ENCODE measurements at places on chromosomes 1 and 21. TPM values are rescaled to one million over a fixed set of nuclear protein-coding genes. Genes with fewer than 3 reads are reported as not detected.

Gene SDCCAG8
- total RNA-seq: 16.5 TPM

Gene SZT2
- total RNA-seq: 56.2 TPM

Gene LRRC8D
- total RNA-seq: 43.6 TPM

Gene UTS2
- not detected for total RNA-seq

Gene LAD1
- total RNA-seq: not detected

Gene F3
- 0.07 TPM for total RNA-seq

Gene PWP2
- 16.5 TPM for total RNA-seq

GRCh38 chr21:32824950-32825349 lies 53.4 kb upstream of the PAXBP1 start:
- peaks cover 16% of the 10 kb centered on the region for H3K27me3 ChIP-seq
- H3K4me3 ChIP-seq: no peak overlapping the region
- H3K36me3 ChIP-seq: no peaks in the 10 kb centered on the region
- H3K4me1 ChIP-seq: peaks cover 3% of the 10 kb centered on the region
- no peak overlapping the region for H3K27ac ChIP-seq

- peaks cover 26% of the 10 kb centered on the region for H3K36me3 ChIP-seq
- peak overlapping the region; percentile 69 for H3K27ac ChIP-seq
- peak overlapping the region; percentile 17 for H3K4me3 ChIP-seq
- H3K27me3 ChIP-seq: peaks cover 2% of the 10 kb centered on the region
These were observed 153.5 kb downstream of the TGFBR3 start for GRCh38 chr1:91732291-91733107.

DNA sequence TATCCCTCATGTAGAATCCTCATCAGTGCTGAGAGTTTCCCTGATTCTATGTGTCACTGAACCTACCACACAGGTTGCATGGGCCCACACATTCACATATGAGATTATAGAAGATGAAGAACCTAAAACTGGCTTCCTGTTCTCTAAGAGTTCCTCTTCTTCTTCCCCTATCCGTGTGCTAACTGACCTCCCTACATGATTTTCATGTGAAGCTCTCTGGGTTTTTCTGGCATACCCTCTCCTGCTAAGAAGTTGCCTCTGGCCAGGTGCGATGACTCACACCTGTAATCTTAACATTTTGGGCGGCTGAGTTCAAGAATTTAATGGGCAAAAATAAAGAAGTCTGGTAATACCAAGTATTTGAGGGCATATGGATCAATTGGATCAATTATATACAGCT lies 5.5 kb upstream of the CD244 start:
- H3K4me1 ChIP-seq: peaks cover 7% of the 10 kb centered on the region
- no peaks in the 10 kb centered on the region for H3K36me3 ChIP-seq
- DNase-seq: no peak
- no peak overlapping the region for H3K27ac ChIP-seq
- no peak overlapping the region for H3K4me3 ChIP-seq
- H3K27me3 ChIP-seq: peaks cover 10% of the 10 kb centered on the region

DNA sequence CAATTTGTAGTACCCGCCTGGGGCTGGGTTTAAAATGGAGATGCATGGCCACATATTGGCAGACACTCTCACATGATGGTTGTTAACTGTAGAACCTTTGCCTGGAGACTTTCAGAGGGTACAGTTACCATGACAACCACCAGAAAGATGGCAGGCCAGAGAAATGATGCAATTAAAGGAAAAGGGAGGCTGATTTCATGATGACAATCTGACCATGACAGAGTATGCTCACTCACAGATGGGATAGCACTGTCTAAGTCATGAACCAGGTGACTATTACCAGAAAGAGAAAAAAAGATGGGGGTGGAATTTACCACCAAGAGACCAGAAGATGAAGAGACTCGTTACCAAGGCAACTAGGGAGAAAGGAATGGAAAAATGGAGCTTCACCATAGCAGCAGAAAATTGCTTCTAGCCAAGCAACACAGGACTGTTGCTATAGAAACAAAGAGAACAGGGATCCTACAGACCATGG lies 3.5 kb upstream of the TRIT1 start:
- DNase-seq: no peak
- peaks cover 15% of the 10 kb centered on the region for H3K27me3 ChIP-seq
- no peak overlapping the region for H3K4me3 ChIP-seq
- peaks cover 7% of the 10 kb centered on the region for H3K4me1 ChIP-seq

GRCh38 chr1:63918418-63918945 lies 144.7 kb downstream of the ROR1 start:
- H3K4me1 ChIP-seq: no peaks in the 10 kb centered on the region
- DNase-seq: no peak
- H3K27ac ChIP-seq: no peak overlapping the region

GRCh38 chr1:178060789-178061556 lies 32.9 kb upstream of the RASAL2 start:
- no peak overlapping the region for H3K4me3 ChIP-seq
- DNase-seq: no peak
- H3K4me1 ChIP-seq: no peaks in the 10 kb centered on the region
- no peaks in the 10 kb centered on the region for H3K27me3 ChIP-seq
- no peak overlapping the region for H3K27ac ChIP-seq

- no peak for DNase-seq
- H3K4me3 ChIP-seq: no peak overlapping the region
- no peak overlapping the region for H3K27ac ChIP-seq
- H3K27me3 ChIP-seq: no peaks in the 10 kb centered on the region
- H3K36me3 ChIP-seq: no peaks in the 10 kb centered on the region
These were observed 152.9 kb downstream of the RWDD3 start for GRCh38 chr1:95386915-95387314.

DNA sequence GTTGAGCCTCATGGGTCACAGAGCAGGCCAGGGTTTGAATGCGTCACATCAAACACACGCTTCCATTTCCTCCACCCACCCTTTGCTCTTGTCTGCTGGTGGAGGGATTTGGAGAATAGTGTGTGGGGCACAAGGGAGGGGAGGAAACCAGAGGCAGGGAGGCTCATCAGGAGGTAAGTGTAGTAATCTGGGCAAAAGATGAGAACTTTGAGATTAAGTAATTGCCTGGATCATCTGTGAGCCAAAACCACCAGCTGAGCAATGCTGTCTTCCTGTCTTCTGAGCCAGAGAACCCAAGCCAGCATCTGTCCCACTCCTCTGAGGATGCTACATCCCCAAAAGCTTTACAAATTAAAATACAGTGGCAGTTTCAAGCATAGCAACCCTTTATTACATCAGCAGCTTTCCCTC lies 45.2 kb downstream of the C8B start:
- H3K4me3 ChIP-seq: no peak overlapping the region
- H3K27me3 ChIP-seq: no peaks in the 10 kb centered on the region
- no peaks in the 10 kb centered on the region for H3K4me1 ChIP-seq
- H3K36me3 ChIP-seq: no peaks in the 10 kb centered on the region

GRCh38 chr1:3814771-3815561 lies 18.7 kb upstream of the LRRC47 start:
- no peak overlapping the region for H3K4me3 ChIP-seq
- H3K27ac ChIP-seq: no peak overlapping the region
- H3K27me3 ChIP-seq: no peaks in the 10 kb centered on the region
- H3K36me3 ChIP-seq: peaks cover 4% of the 10 kb centered on the region
- no peaks in the 10 kb centered on the region for H3K4me1 ChIP-seq

DNA sequence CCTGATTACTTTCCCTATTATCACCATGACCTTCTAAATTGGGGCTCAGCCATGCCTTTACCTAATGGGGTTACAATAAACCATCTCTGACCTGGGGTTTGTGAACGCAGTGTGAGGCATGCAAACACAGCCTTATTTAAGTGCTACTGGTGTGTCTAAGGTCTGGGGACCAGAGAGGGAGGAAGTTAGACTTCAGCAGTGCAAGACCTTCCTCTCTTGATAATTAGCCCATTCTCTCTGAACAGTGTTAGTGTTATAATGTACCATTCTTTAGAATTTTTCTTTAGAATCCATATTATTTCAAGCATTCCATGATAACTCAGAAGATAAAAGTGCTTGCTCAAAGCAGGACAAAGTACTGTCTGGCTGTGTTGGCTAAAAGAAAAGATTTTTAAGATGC lies 10.5 kb upstream of the LRRC8D start:
- DNase-seq: no peak
- no peaks in the 10 kb centered on the region for H3K36me3 ChIP-seq
- peaks cover 30% of the 10 kb centered on the region for H3K27me3 ChIP-seq
- no peak overlapping the region for H3K27ac ChIP-seq

GRCh38 chr1:45221716-45222115 lies 15.3 kb upstream of the ZSWIM5 start:
- no peaks in the 10 kb centered on the region for H3K4me1 ChIP-seq
- no peak overlapping the region for H3K4me3 ChIP-seq
- H3K36me3 ChIP-seq: no peaks in the 10 kb centered on the region
- no peak for DNase-seq
- no peak overlapping the region for H3K27ac ChIP-seq

- DNase-seq: no peak
- peaks cover 14% of the 10 kb centered on the region for H3K4me1 ChIP-seq
- H3K27ac ChIP-seq: peak overlapping the region; percentile 4
- no peak overlapping the region for H3K4me3 ChIP-seq
- H3K27me3 ChIP-seq: peaks cover 24% of the 10 kb centered on the region
- no peaks in the 10 kb centered on the region for H3K36me3 ChIP-seq
These were observed 3.2 kb upstream of the PLEKHG5 start for GRCh38 chr1:6494627-6495026.

- H3K4me3 ChIP-seq: no peak overlapping the region
- peaks cover 2% of the 10 kb centered on the region for H3K27me3 ChIP-seq
- H3K27ac ChIP-seq: no peak overlapping the region
- DNase-seq: no peak
These were observed 52.0 kb upstream of the FAM20B start for GRCh38 chr1:178973652-178974101.

GRCh38 chr1:172745014-172745413 lies 86.1 kb downstream of the FASLG start:
- H3K36me3 ChIP-seq: no peaks in the 10 kb centered on the region
- peak; percentile 86 for DNase-seq
- H3K4me3 ChIP-seq: peak overlapping the region; percentile 1

GRCh38 chr1:167554028-167554779 lies 642 bp upstream of the CREG1 start:
- H3K27ac ChIP-seq: no peak overlapping the region
- H3K4me1 ChIP-seq: peaks cover 26% of the 10 kb centered on the region
- H3K4me3 ChIP-seq: peak overlapping the region; percentile 88

DNA sequence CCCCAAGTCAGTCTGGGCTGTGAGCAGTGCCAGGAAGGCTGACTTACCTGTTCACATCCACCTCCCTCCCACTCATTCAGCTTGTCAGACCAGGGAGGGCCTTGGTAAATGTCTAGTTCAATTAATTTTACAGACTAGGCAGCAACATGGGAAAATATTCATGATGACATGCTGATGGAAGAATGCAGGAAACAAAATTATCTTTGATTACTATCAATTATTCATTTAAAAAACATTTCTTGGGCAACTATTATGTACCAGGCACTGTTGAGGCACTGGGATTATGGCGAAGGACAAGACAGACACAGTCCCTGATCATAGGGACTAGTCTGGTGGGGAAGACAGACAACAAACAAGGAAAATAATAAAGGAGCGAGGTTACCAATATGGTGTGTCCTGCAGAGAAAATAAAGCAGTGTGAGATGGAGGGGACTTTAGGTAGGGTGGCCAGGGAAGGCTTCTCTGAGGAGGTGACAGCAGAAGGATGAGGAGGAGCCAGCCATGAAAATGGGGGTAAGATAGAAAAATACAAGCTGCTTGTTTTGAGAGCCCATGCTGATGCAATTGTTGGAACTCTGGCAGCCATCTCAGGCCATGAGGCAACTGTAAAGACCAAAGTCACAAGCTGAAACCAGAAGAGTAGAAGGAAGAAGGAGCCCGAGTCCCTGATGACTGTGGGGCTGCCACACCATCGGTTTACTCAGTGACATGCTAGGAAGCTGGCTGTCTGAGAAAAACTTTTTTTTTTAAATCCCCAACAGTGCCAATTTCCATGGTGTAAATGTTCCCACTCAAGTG lies 14.0 kb downstream of the TRIM62 start:
- no peaks in the 10 kb centered on the region for H3K27me3 ChIP-seq
- H3K27ac ChIP-seq: no peak overlapping the region
- DNase-seq: no peak

- H3K4me3 ChIP-seq: no peak overlapping the region
- H3K36me3 ChIP-seq: peaks cover 11% of the 10 kb centered on the region
- no peaks in the 10 kb centered on the region for H3K4me1 ChIP-seq
- H3K27ac ChIP-seq: no peak overlapping the region
These were observed 501 bp upstream of the MRAP start for GRCh38 chr21:32298148-32298559.

DNA sequence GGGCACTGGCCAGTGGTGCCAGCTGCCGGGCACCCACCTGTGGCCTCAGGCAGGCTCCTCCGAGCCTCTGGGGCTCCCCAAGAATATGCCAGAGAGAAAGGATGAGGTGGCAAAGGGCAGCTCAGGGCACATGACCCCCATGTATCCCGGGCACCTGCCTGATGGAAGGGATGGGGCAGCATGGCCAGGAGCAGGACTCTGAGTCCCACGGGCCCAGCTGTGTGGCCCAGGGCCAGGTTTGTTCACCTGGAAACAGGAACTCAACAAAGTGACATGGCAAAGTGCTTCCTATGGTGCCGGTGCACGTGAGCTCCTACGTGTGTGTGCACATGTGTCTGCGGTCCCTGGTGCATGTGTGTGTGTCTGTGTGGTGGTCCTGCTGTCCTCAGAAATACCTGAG lies 9.5 kb upstream of the GPR153 start:
- DNase-seq: no peak
- H3K36me3 ChIP-seq: peaks cover 2% of the 10 kb centered on the region
- H3K27me3 ChIP-seq: no peaks in the 10 kb centered on the region
- no peaks in the 10 kb centered on the region for H3K4me1 ChIP-seq

DNA sequence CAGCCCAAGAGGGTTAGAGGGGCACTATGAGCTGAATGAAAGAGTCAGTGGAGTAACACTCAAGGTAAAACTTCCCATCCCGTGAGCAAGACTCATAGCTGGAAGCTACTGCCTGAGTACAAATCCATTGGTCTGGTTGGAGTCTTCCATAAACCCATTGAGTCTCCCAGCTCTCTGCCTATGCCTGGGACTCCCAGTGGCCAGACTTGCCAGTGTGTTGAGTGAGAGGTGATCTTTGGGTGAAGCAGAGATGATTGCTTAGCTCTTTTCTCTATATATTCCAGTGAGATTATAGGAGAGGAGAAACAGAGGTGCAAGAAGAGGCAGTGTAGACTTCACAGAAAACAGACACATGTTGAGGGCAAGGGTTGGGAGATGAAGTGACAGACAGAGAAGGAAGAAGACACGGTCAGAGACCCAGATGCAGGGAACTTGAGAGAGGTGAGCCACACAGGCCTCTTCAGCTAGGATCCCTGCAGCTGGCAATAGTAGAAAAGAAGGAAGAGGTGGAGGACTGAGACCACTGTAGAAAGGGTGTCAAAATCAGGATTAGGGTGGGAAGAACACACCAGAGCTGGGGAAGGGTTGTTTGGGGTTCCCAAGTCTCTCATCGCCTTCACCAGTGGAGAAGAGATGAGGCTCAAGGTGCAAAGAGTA lies 3.7 kb downstream of the FOXD2 start:
- H3K27me3 ChIP-seq: peaks cover 21% of the 10 kb centered on the region
- H3K36me3 ChIP-seq: no peaks in the 10 kb centered on the region
- H3K4me3 ChIP-seq: no peak overlapping the region
- peaks cover 17% of the 10 kb centered on the region for H3K4me1 ChIP-seq
- no peak for DNase-seq

DNA sequence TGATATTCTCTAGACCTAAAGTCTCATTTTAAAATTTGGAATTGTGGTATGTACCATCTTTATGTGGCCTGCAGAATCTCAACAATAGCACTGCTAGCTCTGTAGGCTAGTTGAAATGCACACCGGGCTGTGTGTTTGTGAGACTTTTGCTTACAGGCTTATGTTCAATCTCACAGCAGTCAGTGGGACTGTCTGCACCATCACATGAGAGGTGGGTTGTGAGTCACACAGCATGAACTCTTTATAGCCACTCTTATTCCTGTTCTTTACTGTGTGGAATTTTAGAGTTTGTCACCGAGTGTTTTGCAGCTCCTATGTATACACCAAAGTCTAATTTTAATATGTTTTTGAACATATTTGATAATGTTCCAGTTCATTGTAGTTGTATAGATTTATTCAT lies 74.6 kb downstream of the RASAL2 start:
- no peaks in the 10 kb centered on the region for H3K27me3 ChIP-seq
- H3K36me3 ChIP-seq: no peaks in the 10 kb centered on the region
- no peak overlapping the region for H3K4me3 ChIP-seq
- H3K4me1 ChIP-seq: no peaks in the 10 kb centered on the region

Data from activated CD4-positive, alpha-beta T cell treated with anti-CD3 and anti-CD28 coated beads, Interleukin-2, amount 10 ng/mL, durations not matched to agents 24 days and 14 days (primary cell).